ENCODE measurements at places on chromosomes 7 and 10.

DNA sequence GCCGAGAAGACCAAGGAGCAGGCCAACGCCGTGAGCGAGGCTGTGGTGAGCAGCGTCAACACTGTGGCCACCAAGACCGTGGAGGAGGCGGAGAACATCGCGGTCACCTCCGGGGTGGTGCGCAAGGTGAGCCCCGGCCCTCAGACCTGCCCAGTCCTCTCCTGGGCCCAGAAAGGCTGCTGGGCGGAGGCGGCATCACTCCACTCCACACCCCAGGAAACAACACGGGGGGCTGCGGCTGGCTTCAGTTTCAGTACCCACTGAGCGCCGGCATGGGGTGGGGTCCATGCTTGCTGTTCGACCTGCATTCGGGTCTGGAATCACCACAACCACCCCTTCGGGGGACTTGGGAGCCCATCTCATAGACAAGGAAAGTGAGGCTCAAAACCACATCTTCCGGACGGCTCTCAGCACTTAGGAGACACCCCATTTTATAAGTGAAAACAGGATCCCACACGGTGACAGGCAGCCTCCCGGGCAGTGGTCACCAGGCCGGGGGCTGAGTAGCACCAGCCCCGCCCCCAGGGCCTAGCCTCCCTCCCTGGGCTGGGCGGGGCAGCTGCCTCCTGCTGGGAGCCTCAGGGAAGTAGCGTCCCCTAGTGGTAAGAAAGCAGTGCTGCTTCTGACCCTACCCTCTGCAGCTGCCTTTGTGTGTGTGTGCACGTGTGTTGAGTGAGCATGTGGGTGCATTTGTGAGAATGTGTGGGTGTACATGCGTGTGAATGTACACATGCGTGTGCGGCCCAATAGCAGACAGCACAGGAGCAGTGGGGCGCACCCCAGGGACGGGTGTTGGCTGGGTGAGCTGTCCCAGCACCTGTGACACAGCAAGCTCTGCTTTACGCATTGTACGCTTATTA lies 1.8 kb downstream of the SNCG start:
- no peak for DNase-seq

GRCh38 chr10:119026301-119027110 lies 3.0 kb upstream of the NANOS1 start:
- no peak for DNase-seq

- no peak for DNase-seq
Measured at GRCh38 chr7:125504848-125505247, 575.2 kb upstream of the POT1 start.

GRCh38 chr10:75426880-75427279 lies 4.5 kb upstream of the LRMDA start:
- DNase-seq, result no peak

DNA sequence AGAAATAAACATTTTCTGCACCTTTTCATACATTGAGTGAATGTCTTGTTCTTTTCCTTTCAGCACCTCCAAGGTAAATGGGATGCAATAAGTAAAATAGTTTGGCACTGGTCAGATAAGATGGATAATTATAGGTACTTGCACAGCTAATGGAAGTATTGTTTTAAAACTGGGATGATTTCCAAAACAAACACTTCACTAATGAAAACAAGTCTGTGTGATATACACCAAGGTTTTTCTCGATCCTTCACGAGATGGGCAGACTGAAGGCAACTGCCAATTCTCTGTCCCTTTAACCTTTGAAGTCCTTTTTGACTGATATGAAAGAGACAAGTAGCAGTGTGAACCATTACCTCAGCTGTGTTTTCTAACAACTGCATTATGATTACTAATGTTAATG lies 423.8 kb downstream of the GFRA1 start:
- DNase-seq, result no peak

- no peak for DNase-seq
Measured at GRCh38 chr10:78820007-78820362, 248.8 kb upstream of the ZMIZ1 start.
